Sciatic nerve (tissue), 2 donors: ENCODE measurements at places on chromosomes 2 and 18. TPM values are rescaled to one million over a fixed set of nuclear protein-coding genes. Genes with fewer than 3 reads are reported as not detected.

GRCh38 chr2:9961013-9961412 is 9.5 kb downstream of the GRHL1 start:
- DNase-seq: no peak

- no peak for DNase-seq
Measured at GRCh38 chr2:166211079-166211478, 83.3 kb upstream of the SCN1A start.

- no peak for DNase-seq
Measured at GRCh38 chr2:151097128-151097527, 164.5 kb downstream of the RBM43 start.

GRCh38 chr2:153311432-153311831 is 167.1 kb downstream of the RPRM start:
- no peak for DNase-seq

GRCh38 chr2:65177751-65178442 is 48.0 kb upstream of the RAB1A start:
- no peak for DNase-seq

DNA sequence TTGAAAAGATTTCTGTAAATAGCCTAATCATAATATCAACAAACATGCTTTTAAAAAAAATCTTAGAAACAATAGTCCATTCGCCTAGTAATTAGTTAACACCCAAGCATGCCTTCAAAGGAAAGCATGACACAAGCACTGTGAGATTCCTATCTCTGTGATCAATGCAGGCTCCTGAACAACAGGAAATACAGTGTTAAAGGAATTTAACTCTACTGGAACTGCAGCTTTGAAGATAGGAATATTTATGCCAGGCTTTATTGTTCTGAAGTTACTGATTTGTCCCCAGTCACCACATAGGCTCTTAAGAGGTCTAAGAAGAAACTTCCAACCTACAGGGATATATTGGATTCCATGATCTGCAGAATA is 15.4 kb upstream of the FAM124B start:
- DNase-seq: no peak

- no peak for DNase-seq
Measured at GRCh38 chr2:23516520-23517256, 131.7 kb downstream of the KLHL29 start.

- DNase-seq: no peak
Measured at GRCh38 chr2:176166272-176166671, 9.2 kb downstream of the HOXD3 start.

- no peak for DNase-seq
Measured at GRCh38 chr2:105490204-105490603, 91.4 kb upstream of the FHL2 start.

GRCh38 chr2:191171708-191172355 is 21.0 kb upstream of the STAT4 start:
- no peak for DNase-seq

GRCh38 chr2:46504685-46505471 is 25.5 kb downstream of the TMEM247 start:
- no peak for DNase-seq

- DNase-seq: no peak
Measured at GRCh38 chr2:147425437-147426029, 419.3 kb upstream of the ACVR2A start.

GRCh38 chr2:168710754-168711467 is 91.5 kb upstream of the NOSTRIN start:
- DNase-seq: no peak

- no peak for DNase-seq
Measured at GRCh38 chr2:100702438-100703109, 117.4 kb upstream of the NPAS2 start.

DNA sequence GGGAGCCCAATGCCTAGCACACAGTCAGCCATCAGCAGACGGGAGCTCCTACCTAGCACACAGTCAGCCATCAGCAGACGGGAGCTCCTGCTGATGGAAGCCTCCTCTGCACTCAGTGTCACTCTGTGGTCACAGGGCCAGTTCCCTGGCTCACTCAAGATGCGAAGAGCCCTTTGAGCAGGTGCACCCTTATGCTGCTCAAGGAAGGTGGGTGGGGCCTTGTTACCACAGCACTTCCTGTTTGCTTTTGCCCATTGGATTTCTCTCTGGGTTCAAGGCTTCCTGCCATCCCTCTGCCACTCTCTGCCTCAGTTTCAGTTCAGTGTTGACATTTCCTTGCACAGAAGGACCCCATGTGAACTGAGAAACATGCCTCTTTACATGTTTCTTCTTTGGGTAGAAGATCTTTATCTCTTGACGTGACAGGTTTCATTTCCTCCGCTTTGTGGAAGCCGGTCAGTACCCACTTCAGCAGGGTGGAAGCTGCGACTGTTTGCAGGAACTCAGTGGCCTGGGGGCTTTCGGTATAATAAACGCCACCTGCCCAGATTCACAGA is 11.6 kb downstream of the TRIB2 start:
- no peak for DNase-seq

GRCh38 chr2:144389151-144389929 is 130.6 kb downstream of the ZEB2 start:
- DNase-seq: no peak

GRCh38 chr2:237657063-237657462 is 29.7 kb downstream of the LRRFIP1 start:
- DNase-seq: no peak

DNA sequence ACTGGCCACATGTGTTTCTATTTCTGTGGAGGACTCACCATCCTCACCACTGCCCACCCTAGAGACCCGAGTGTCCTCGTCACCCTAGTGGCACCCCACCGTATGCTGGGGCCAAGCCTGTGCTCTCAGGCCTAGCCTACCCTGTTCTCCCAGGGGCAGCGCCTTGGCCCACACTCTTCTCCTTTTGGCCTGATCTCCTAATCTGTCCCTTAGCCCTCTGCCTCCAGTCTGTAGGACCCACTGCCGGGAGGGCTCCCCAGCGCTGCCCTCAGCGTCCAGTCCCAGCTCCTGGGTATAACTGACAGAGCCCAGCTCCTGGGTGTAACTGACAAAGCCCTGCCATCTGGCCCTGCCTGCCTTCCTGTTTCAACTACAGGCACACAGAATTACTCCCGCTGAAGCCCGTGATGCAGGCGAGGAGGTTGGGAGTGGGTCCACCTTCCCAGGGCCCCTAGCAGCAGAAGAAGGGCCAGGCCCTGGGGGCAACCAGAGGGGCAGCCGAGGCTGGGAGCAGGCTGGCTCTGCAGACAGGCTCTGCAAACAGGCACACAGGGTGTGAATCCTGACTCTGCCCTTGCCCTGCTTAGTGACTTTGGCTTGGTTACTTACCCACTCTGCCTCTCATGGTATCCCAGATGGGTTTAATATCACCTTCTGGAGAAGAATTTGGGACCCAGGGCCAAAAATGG is 25.6 kb upstream of the PTMA start:
- DNase-seq: no peak

DNA sequence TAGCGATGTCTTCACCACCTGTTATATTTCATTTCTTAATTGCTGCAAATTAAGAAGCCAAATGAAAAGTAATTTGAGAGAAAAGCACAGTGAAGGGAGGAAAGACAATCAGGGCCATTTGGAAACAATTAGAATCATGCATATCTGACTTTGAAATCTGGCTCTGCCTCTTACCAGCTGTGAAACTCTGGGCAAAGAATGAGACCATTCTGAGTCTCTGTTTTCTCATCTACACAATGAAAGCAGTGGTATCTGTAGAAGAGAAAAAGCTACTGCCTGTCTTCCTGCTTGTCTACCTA is 334.5 kb upstream of the CYRIA start:
- no peak for DNase-seq

DNA sequence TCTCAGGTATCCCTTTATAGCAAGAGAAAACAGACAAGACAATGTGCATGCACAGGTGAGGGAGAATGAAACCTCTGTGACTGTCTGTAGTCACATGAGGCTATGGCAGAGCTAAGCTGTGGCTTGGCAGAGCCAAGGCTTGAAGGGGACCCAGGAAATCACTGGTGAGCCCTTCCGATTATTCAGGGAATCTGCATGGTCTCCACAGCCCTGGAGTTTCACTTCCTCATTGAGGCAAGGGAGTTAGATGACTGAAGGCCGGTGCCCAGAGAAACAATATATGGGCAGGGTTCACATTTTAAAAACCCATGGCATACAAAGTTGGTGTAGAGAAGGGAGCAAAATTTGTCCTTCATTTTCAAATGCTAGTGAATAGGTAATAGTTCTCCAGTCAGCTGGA is 144.4 kb upstream of the REV1 start:
- DNase-seq: no peak

- DNase-seq: no peak
Measured at GRCh38 chr18:76213991-76214390, 281.1 kb downstream of the ZNF516 start.

DNA sequence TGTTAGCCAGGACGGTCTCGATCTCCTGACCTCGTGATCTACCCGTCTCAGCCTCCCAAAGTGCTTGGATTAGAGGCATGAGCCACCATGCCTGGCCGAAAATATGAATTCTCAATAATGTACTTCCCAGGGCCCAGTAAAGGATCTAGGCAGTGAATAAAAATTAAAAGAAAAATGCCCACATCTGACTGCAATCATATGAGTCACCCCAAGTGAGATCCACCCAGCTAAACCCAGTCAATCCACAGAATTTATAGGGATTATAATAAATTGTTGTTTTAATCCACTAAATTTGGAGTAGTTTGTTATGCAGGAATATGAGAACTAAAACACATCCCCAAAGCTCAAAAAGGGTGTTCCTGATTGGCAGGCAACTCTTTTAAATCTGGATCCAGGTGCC is 93.5 kb upstream of the STK39 start:
- no peak for DNase-seq

GRCh38 chr2:136448986-136449780 is 316.2 kb upstream of the THSD7B start:
- DNase-seq: no peak

GRCh38 chr2:152861349-152861942 is 143.0 kb downstream of the ARL6IP6 start:
- DNase-seq: no peak

DNA sequence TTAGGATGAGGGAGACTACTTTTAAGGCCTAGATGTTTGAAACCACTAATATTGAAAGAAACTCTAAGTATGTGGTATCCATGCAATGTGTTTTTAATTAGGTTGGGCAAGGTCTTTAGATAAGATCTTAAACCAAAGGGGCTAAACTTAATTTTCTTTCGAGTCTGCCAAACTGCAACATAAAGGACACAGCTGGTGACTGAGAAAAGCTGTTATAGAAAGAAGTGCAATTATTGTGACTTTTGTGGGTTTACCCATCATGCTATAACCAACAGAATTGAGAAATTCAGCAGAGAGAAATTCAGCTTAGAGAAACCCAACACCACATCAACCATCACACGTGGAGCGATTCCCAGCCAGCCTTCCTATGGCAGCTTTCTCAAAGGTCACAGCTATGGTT is 119.5 kb upstream of the LMAN1 start:
- no peak for DNase-seq

DNA sequence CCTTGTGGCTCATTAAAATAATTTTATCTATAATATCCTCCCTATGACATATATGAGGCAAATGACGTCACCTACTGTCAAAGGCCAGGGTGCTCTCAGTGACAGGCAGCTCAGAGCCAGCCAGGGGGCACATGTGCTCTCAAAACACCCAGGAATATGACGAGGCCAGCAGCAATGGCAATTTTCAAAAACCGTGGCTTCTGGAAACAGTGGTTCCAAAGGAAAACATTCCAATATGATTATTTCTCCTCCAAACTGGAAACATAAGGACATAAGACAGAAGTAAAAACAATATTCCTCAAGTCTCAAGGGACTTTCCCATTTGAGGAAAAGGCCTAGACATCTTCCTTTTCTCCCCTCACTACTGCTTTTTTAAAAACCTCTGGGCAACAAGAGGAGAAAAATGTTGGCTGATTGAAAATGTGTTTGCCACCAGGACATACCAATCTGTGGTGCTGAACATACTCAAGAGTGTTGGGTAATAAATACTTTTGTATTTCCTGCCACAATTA is 40.8 kb downstream of the RNF152 start:
- no peak for DNase-seq

RTP5 gene
- total RNA-seq: not detected

LTBP1 gene
- total RNA-seq: 48.9 TPM

GPR17 gene
- total RNA-seq: 4.6 TPM

SP9 gene
- not detected for total RNA-seq

SP110 gene
- total RNA-seq: 40.5 TPM

DAPL1 gene
- not detected for total RNA-seq

CCDC68 gene
- total RNA-seq: 8.6 TPM

IL36G gene
- not detected for total RNA-seq

SKOR2 gene
- total RNA-seq: not detected

OTOS gene
- total RNA-seq: not detected

POLR1A gene
- 24.6 TPM for total RNA-seq

IL37 gene
- total RNA-seq: not detected

SERPINB13 gene
- total RNA-seq: not detected

KCNJ13 gene
- not detected for total RNA-seq

GTF2A1L gene
- total RNA-seq: 1.4 TPM

TPO gene
- total RNA-seq: 4.5 TPM

ATG4B gene
- 92.6 TPM for total RNA-seq
